Hematopoietic multipotent progenitor cell (in vitro differentiated cells): ENCODE measurements at places on chromosomes 1 and 21. TPM values are rescaled to one million over a fixed set of nuclear protein-coding genes. Genes with fewer than 3 reads are reported as not detected.

GRCh38 chr1:83996621-83997020, 2.3 kb downstream of the TTLL7 start:
- no peak for DNase-seq

GRCh38 chr1:15714406-15715136, 21.5 kb upstream of the SLC25A34 start:
- no peak for DNase-seq

GRCh38 chr1:70504821-70505193, 93.7 kb downstream of the CTH start:
- DNase-seq = no peak

- no peak for DNase-seq
Measured at GRCh38 chr1:8693107-8693506, 124.3 kb downstream of the RERE start.

GRCh38 chr1:117563492-117563875, 42.4 kb upstream of the TENT5C start:
- DNase-seq = no peak

- no peak for DNase-seq
Measured at GRCh38 chr1:15616373-15617172, 685 bp upstream of the DDI2 start.

The LINGO4 gene
- under 0.01 TPM for total RNA-seq

The TMEM81 gene
- 0.54 TPM for total RNA-seq

The FALEC gene
- 0.27 TPM for total RNA-seq
